Activated CD8-positive, alpha-beta memory T cell treated with anti-CD3 and anti-CD28 coated beads for 1 hour (primary cell): ENCODE measurements at places on chromosomes 7 and 10.

DNA sequence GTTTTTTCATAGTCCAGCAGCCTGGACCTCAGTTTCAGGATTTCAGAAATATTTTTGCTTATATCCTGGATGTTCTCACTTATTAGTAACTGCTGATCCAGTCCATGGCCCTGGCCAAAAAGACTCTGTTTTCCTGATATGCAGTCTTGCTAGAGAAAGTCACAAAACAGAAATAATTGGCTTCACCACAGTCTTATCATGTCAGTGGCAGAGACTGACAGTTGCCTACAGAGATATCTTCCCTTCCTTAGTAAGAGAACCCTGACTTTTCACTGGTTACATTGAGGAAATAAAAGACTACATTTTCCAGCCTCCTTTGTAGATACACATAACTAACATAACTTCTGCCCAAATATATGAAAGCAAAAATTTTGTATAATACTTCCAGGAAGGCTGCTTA lies 56.6 kb downstream of the AHR start:
- no peak for DNase-seq

DNA sequence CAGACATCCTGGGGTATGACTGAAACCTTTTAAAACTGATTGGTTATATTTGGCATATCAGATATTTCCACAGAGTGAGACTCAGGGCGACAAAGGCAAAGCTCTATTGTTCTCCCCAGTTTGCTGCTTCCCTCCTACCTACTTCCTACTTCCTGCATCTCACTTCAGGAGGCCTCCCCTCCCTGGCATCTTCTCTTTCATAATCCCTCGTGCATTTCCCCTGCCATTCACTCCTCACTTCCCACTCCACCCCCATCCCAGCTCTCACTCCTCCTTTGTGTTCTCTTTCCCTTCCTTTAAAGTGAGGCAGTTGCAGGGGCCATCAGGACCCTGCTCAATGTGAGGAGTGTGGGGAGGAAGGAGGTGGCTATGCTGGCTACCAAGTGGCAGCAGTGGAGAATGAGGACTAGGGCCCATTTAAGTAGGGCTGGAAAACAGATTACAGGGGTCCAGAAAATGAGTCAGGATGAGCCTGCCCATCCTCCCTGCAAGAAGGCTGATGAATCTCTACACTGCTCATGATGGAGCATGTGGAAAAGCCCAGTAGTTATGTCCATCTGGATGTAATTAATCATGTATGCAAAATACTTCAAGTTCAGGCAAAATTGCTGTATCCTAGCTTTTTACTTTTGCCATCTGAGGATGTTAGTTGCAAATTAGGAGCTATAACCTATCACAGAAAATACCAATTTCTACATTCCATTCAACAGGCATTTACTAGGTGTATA lies 311.8 kb upstream of the IMMP2L start:
- DNase-seq = no peak

- peak; percentile 90 for DNase-seq
These were observed at the start of gene DBNL for GRCh38 chr7:44044315-44045225. Gene DBNL, plus strand, starts transcription at chr7:44044702. Its CDS starts 36 bp downstream, at chr7:44044738.

GRCh38 chr7:89238156-89238555 lies 442.6 kb upstream of the TEX47 start:
- no peak for DNase-seq

- no peak for DNase-seq
These were observed 73.7 kb downstream of the PIK3CG start for GRCh38 chr7:106938803-106939202.

DNA sequence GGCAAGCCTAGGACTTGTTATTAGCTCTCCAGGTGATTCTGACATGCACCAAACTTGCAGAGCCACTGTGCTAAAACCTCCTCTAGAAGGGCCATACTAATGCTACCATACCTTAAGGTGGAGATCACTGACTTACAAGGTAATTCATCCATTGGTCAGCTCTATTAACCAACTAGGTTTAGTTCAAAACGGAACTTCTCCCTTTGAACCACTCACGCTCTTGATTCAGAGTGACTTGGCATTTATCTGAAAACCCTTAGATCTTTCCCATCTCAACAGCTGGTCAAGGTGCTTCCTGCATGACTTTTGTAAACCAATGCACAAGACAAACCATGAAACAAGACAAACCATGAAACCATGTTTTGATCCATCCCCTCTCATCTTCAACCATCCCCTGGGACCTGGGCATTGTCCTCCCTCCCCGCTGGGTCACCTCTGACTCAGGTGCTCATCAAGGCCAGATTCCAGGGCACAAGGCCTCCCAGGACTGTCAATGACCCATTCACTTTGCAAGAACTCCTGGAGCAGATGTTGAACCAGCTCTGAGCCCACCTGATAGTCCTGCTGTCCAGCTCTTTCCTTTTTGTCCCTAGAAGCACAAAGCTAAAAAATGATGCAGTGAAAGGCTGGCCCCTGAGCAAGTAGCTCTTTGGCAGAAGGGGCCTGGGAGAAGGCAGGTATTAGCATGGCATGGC lies 18.8 kb downstream of the IMPDH1 start:
- no peak for DNase-seq

GRCh38 chr10:97095701-97096260 lies 90.0 kb downstream of the SLIT1 start:
- no peak for DNase-seq

DNA sequence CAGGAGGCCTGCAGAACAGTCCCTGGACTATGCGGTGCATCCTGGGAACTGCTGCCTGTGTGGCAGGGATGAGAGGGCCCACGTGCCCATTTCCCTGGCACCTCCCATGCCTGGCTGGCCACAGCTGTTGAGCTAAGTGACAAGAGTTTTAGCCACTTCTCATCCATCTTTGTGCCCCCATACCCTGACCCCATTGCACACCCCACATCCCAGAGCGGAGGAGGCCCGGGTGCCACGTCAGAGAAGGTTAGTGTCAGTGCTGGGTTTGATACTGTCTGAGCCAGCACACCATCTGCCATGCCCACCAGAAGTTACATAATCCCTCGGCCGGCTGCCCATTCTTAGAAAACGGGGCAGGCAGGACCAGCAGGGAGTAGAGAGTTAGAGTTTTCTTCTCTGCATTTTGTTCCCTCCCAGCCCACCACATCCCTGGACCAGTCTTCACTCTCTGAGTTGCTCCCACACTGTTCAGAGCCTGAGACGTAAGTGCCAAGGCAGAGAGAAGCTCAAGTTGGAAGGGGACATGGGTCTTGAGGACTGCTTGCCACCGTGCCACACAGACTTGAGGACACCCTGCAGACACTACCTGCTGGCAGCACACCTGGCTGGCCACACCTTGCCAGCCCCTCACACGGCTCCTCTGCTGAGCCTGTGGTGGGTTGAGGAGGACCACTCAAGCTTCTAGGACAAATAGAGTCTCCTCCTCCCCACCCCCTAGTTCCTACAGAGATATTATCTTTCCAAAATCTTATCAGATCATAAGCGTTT lies 13.1 kb downstream of the UNC5B start:
- DNase-seq = no peak

DNA sequence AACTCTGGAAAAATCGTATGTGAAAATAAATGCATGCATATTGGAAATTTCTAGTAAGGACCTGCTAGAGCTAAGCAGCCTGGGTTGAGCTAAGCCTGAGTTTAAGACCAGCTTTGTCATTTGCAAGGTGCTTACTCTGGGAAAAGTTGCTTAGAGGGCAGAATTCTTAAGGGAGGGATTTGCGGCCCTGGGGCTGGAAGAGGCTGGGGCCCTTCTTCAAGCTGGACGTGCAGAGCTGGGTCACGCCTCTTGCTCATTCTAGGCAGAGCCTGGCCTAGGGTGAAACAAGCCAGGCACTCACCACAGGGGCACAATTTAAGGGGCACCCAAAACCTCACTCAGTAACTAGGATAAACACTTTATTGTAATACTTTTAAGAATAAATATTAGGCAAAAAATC lies 137.2 kb downstream of the ARHGAP22 start:
- no peak for DNase-seq

GRCh38 chr10:79562135-79562756 lies 2.0 kb upstream of the SFTPA2 start:
- no peak for DNase-seq

- no peak for DNase-seq
These were observed 170.5 kb downstream of the SRPK2 start for GRCh38 chr7:105218215-105218614.

DNA sequence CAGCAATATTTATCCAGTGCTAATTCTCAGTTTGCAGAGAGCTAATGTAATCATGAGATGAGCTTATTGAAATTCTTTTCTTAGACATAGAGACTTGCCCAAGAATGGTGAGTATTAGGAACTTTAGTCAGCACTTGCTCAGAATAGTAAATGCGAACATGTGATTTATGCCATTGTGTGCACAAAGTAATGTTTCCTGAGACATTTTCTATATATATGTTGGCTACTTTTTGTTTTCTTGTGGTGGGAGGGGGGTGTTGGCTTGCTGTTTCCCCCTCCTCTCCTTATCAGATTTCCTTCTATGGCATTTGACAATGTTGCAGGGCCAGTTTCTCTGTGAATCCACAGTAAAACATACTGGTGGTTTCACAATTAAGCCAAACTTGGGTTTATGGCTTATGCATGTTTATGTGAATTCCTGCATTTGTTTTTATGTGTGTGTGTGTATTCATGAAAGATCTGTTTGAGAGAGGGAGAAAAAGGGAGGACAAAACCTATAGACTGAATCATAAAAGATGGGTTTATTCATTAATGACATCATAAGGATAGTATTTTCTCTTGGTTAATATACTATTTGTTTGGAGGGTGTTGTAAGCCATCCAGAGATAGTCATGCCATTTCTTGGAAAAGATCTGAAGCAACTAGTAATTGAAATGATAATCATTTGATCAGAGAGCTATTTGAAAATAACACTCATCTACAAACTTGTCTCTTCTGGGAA lies 36.3 kb downstream of the ARID5B start:
- no peak for DNase-seq

GRCh38 chr7:159070431-159071148 lies 74.1 kb downstream of the VIPR2 start:
- no peak for DNase-seq

DNA sequence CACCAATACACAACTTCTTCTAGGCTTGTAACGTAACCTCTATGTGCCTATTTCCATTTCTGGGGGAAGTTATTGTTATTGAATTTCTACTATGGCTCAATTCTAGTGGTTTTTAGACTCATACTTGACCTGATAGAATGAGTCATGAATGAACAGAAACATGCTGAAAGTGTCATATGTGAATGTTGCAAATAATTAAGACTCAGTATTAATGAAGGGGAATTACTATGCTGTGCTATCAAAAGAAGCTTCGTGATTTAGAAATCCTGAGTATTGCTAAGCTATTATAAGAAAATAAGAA lies 135.1 kb upstream of the ZWINT start:
- no peak for DNase-seq

DNA sequence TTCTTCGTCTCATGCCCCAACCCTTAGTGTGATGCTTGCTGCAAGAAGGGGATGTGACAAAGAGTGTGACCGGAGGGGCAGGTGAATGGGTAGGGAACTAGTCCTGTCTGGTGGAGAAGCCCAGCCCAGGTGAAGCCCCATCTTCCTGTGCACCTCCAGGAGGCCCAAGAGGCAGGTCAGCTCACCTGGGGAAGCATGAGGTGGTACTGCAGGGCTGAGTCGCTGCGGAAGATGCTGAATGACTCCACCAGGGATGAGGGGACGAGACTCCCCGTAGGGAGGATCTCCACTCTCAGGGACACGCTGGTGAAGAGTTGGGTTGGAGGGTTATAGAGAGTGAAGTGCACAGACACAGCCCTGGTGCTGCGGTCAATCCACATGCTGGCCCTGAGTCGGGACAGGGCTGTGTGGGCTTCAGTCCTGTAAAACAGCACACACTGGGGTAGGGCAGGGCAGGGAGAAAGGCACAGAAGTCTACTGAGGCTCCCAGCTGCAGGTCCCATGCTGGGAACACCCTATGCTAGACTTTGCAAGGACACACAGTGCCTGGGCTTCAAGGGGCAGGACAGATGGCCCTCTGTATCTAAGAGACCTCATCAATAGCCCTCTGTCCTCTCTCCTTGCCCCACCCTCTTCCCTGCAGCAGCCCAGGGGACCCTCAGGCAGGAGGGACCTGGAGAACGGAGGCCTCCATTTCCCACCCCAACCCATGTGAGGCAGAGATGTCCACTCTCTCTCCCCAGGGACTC lies 136.5 kb downstream of the PKD1L1 start:
- no peak for DNase-seq

DNA sequence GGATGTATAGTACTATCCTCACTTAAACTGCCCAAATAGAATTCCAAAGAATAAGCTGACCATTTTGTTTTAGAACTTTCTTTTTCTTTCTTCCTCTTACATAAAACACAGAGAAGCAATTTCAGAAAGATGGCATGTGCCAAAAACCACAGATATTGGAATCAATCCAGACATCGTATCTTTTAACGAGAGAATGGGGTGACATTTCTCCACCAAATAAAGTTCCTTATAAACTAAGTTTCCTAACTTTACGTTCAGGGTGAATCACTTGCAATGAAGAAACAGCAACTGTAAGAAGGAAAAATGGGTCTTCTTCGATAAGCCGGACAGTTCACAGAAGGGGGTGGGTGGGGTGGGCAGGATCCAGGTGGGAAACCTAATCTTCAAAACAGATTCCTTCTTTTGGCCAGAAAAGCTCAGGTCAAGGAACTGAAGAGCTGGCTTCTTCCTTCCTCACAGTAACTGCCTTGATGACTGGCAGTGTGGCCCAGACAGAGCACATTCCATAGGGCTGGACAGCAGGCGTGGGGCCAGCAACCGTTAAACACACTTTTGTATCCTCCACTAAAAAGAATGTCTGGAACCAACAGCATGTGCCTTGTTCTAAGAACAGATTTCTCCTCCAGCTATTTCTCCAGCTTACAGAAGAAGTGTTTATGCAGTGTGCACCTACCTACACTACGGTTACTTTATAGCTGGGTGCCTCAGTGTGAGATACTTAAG lies 31.5 kb downstream of the CREB3L2 start:
- DNase-seq = no peak

DNA sequence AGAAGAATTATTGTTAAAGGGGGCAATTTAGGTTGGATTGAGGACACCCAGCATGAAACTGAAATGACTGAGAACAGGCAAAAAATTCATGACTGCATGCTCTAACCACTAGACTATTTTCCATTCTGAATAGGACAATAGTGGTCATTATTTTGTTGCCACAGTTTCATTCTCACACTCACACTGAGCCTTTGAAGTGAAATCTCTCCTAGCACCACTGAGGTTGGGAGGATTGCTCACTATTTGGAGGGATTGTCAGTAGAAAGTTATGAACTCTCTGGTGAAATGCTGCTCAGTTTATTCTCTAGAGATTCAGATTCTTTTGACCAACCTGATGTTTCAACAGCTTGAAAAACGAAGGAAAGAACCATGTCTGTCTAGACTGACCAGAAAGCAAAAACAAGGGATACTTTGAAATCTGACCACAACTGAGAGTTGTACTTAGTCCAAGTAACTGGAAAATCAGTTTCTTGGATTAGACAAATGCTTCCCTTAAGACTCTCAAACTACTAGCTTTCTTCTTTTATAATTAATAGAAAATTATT lies 191.2 kb downstream of the DYNC1I1 start:
- no peak for DNase-seq

DNA sequence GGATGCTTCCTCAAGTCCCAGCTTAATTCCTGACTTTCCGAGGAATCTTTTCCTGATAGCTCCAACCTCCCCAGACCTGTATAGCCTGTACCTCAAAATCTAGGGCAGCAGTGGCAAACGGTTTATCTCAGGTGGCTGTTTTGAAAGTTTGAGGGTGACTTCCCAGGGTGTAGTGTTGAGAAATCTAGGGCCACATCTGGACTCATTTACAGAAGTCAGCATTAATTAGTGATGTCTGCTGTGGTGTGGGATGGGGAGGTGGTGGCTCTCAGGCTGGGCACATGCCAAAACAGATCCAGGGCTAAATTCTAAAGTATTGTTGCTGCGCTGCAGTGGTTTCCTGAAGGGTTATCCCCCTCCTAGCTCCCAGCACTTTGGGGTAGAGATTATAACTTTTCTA lies 38.0 kb downstream of the UNC5B start:
- DNase-seq = no peak

- DNase-seq = no peak
These were observed 35.4 kb downstream of the KLF6 start for GRCh38 chr10:3749600-3749999.
